ENCODE measurements at places on chromosomes 6 and 20. TPM values are rescaled to one million over a fixed set of nuclear protein-coding genes. Genes with fewer than 3 reads are reported as not detected.
A peak's percentile ranks its signal among the peaks of the same experiment; 100 is the strongest.

GRCh38 chr6:12078014-12078413, 65.9 kb downstream of the HIVEP1 start:
- H3K4me1 ChIP-seq: peaks cover 2% of the 10 kb centered on the region
- DNase-seq: no peak
- no peaks in the 10 kb centered on the region for H3K27me3 ChIP-seq
- no peaks in the 10 kb centered on the region for H3K36me3 ChIP-seq

GRCh38 chr20:2694008-2694471, 1.5 kb downstream of the EBF4 start:
- H3K4me1 ChIP-seq: no peaks in the 10 kb centered on the region
- no peak overlapping the region for H3K27ac ChIP-seq
- H3K27me3 ChIP-seq: no peaks in the 10 kb centered on the region
- H3K4me3 ChIP-seq: peak overlapping the region; percentile 52
- no peak for DNase-seq
- no peaks in the 10 kb centered on the region for H3K36me3 ChIP-seq

DNA sequence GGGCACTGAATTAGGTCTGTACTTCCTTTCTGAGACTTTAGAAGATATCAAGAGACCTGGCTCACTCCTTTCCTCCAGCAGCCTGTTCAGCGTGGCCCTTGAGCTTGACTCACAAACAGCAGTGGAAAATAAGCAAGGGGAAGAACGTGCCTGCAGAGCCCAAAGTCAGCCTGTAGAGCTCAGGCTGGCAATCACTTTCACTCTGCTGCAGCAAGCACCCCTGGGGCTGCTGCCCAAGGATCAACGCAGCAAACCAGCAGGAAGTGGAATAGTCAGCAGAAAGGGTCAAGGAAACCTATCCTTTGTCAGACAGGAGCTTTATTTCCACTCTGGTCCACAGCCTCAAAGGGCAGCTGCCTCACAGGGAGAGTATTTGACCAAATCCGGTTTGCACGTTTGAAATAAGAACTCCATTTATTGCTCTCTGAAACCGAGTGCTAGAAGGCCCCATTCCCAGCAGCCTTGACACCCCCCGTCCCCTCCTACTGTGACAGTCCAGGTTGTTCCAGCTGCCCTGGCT, 77.4 kb downstream of the PRDM1 start:
- no peaks in the 10 kb centered on the region for H3K4me1 ChIP-seq
- H3K27me3 ChIP-seq: no peaks in the 10 kb centered on the region
- H3K27ac ChIP-seq: no peak overlapping the region

DNA sequence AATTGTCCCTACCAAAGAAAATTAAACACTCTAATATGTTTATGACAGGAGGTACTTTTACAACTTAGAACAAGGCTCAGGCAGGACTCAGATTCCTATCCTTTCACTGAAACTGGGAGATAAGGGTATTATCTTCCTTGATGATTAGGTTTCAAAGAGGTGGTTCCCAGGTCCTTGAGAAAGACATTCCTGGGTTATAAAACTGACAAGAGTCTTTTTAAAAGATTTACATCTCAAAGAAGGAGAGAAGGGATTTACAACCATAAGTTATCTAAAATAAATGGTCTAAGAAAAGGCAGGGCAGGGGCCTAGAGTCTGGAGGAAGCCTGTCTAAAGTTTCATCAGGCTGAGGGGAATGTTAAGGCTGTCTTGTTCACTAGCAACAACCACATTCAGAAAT, 1492.5 kb downstream of the HACE1 start:
- H3K27me3 ChIP-seq: no peaks in the 10 kb centered on the region
- no peaks in the 10 kb centered on the region for H3K36me3 ChIP-seq
- no peak for DNase-seq
- H3K4me3 ChIP-seq: no peak overlapping the region
- no peaks in the 10 kb centered on the region for H3K4me1 ChIP-seq

GRCh38 chr6:33277663-33278391, 904 bp downstream of the B3GALT4 start:
- DNase-seq: no peak
- peak overlapping the region; percentile 68 for H3K4me3 ChIP-seq
- H3K4me1 ChIP-seq: peaks cover 36% of the 10 kb centered on the region
- H3K27me3 ChIP-seq: no peaks in the 10 kb centered on the region
- peak overlapping the region; percentile 78 for H3K27ac ChIP-seq

- no peaks in the 10 kb centered on the region for H3K4me1 ChIP-seq
- no peak overlapping the region for H3K27ac ChIP-seq
- no peaks in the 10 kb centered on the region for H3K36me3 ChIP-seq
- H3K27me3 ChIP-seq: no peaks in the 10 kb centered on the region
- H3K4me3 ChIP-seq: no peak overlapping the region
These were observed 280.0 kb upstream of the SPTLC3 start for GRCh38 chr20:12728782-12729181.

DNA sequence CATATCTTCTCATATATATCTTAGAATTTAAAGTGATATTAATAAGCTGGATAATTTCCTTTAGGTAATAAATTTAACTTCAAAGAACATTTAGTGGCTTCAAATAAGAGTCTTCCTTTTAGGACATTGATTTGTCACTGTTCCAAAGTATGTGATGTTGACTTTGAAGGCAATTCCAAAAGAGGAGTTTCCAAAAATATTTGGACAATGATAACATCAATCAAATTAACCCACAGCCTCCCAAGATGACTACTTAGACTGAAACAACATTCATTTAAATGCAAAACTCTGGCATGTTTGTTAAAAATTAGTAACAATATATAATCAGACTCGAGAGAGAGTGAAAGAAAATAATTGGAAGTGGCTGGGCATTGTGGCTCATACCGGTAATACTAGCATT, 211.1 kb downstream of the OGFRL1 start:
- H3K27me3 ChIP-seq: no peaks in the 10 kb centered on the region
- no peak overlapping the region for H3K27ac ChIP-seq
- H3K36me3 ChIP-seq: no peaks in the 10 kb centered on the region
- no peak for DNase-seq
- peaks cover 7% of the 10 kb centered on the region for H3K4me1 ChIP-seq

GRCh38 chr6:168035098-168035660, 37.7 kb downstream of the KIF25 start:
- no peaks in the 10 kb centered on the region for H3K27me3 ChIP-seq
- H3K4me1 ChIP-seq: peaks cover 11% of the 10 kb centered on the region
- H3K36me3 ChIP-seq: no peaks in the 10 kb centered on the region
- peak overlapping the region; percentile 69 for H3K27ac ChIP-seq
- peak overlapping the region; percentile 56 for H3K4me3 ChIP-seq

GRCh38 chr20:5920581-5920980, 29.8 kb downstream of the TRMT6 start:
- no peak overlapping the region for H3K4me3 ChIP-seq
- no peaks in the 10 kb centered on the region for H3K4me1 ChIP-seq
- peaks cover 4% of the 10 kb centered on the region for H3K27me3 ChIP-seq
- H3K36me3 ChIP-seq: no peaks in the 10 kb centered on the region

DNA sequence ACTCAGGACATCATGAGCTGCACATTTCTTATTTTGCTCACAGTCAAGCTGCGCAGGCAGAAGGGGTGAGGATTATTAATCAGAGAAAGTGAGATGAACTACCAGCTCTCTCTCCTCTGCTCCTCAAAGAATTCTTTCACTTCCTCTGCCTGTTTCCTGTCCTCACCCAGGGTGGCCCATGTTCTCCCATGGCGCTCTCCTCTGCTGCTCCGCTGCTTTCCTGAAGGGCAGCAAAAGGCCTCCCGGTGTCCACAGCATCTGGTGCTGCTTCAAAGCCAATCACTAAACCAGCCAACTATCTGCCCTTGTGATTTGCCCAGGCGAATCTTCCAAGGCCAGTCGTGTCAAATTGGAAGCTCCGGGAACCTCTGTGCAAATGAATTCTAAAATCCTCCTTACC, 324.2 kb downstream of the TPBG start:
- no peaks in the 10 kb centered on the region for H3K27me3 ChIP-seq
- no peak overlapping the region for H3K27ac ChIP-seq
- H3K4me1 ChIP-seq: no peaks in the 10 kb centered on the region

GRCh38 chr6:98920904-98921431, 26.8 kb downstream of the FBXL4 start:
- no peak for DNase-seq
- H3K4me3 ChIP-seq: no peak overlapping the region
- no peak overlapping the region for H3K27ac ChIP-seq
- H3K27me3 ChIP-seq: no peaks in the 10 kb centered on the region
- H3K4me1 ChIP-seq: peaks cover 12% of the 10 kb centered on the region

- H3K27me3 ChIP-seq: no peaks in the 10 kb centered on the region
- no peaks in the 10 kb centered on the region for H3K4me1 ChIP-seq
- no peak overlapping the region for H3K27ac ChIP-seq
- no peak for DNase-seq
These were observed 100.5 kb downstream of the CDH4 start for GRCh38 chr20:61352346-61353260.

GRCh38 chr20:45359069-45359405, 3.9 kb upstream of the SYS1 start:
- peak overlapping the region; percentile 90 for H3K27ac ChIP-seq
- no peaks in the 10 kb centered on the region for H3K27me3 ChIP-seq
- peaks cover 66% of the 10 kb centered on the region for H3K4me1 ChIP-seq
- peak overlapping the region; percentile 5 for H3K4me3 ChIP-seq
- no peaks in the 10 kb centered on the region for H3K36me3 ChIP-seq
- DNase-seq: peak; percentile 67

- DNase-seq: no peak
- no peaks in the 10 kb centered on the region for H3K4me1 ChIP-seq
- H3K27me3 ChIP-seq: no peaks in the 10 kb centered on the region
- H3K27ac ChIP-seq: no peak overlapping the region
- no peaks in the 10 kb centered on the region for H3K36me3 ChIP-seq
These were observed 406.3 kb downstream of the PREX1 start for GRCh38 chr20:48421547-48421946.

- DNase-seq: no peak
- H3K27me3 ChIP-seq: no peaks in the 10 kb centered on the region
- no peaks in the 10 kb centered on the region for H3K4me1 ChIP-seq
- H3K4me3 ChIP-seq: no peak overlapping the region
These were observed 252.9 kb upstream of the MAN1A1 start for GRCh38 chr6:119602215-119603178.

- no peak overlapping the region for H3K4me3 ChIP-seq
- H3K27ac ChIP-seq: no peak overlapping the region
- H3K4me1 ChIP-seq: no peaks in the 10 kb centered on the region
- H3K36me3 ChIP-seq: no peaks in the 10 kb centered on the region
These were observed 21.0 kb upstream of the IFNGR1 start for GRCh38 chr6:137240168-137240567.

DNA sequence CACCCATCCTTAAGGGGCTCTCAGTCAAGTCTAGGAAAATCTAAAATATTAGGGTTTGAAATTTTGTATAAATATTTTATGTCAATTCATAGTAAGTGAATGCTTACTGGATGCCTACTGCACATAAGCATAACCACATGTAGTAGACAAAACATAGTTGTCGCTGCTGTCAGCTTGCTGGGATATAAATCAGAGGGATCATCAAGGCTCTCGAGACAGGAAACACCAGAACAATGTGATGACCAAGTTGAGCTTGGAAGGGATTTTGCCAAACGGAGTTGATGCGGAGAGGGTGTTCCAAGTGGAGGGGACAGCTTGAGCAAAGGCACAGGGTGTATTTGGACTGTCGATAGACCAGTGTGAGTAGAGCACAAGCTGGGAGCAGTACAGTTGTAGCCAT, 105.8 kb upstream of the SUPT3H start:
- peak overlapping the region; percentile 64 for H3K27ac ChIP-seq
- H3K36me3 ChIP-seq: no peaks in the 10 kb centered on the region
- no peaks in the 10 kb centered on the region for H3K27me3 ChIP-seq
- DNase-seq: no peak

DNA sequence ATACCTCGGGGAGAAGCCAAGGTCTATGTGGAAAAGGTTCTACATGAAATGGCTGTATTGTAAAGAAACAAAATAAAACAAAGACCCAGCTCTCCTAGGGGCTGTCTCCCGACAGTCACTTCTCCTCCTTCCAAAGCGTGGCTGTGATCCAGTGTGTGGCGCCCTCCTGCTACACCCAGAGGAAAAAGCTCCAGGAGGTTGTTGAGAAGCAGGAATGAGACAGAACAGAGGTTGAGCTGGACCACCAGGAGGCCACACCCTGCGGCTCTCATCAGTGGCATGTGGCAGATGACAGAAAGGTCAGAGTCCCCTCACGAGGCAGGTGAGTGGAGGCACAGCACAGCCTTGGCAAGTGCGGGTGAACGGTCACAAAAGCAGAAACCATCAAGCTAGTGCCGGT, 236.0 kb downstream of the TBXT start:
- no peak overlapping the region for H3K4me3 ChIP-seq
- H3K36me3 ChIP-seq: no peaks in the 10 kb centered on the region
- H3K27me3 ChIP-seq: no peaks in the 10 kb centered on the region
- H3K4me1 ChIP-seq: no peaks in the 10 kb centered on the region

GRCh38 chr6:142246960-142247359, 54.8 kb upstream of the ADGRG6 start:
- H3K27me3 ChIP-seq: no peaks in the 10 kb centered on the region
- H3K27ac ChIP-seq: no peak overlapping the region
- H3K4me3 ChIP-seq: no peak overlapping the region

GRCh38 chr6:108438918-108439317, 121.8 kb upstream of the FOXO3 start:
- H3K27me3 ChIP-seq: no peaks in the 10 kb centered on the region
- DNase-seq: no peak
- H3K4me3 ChIP-seq: no peak overlapping the region

GRCh38 chr20:62603021-62603906, 39.0 kb upstream of the SLCO4A1 start:
- H3K36me3 ChIP-seq: no peaks in the 10 kb centered on the region
- peak; percentile 79 for DNase-seq
- peaks cover 22% of the 10 kb centered on the region for H3K4me1 ChIP-seq
- H3K4me3 ChIP-seq: no peak overlapping the region

GRCh38 chr6:111260570-111261298, 173.4 kb downstream of the SLC16A10 start:
- H3K27ac ChIP-seq: no peak overlapping the region
- peaks cover 7% of the 10 kb centered on the region for H3K4me1 ChIP-seq
- peak overlapping the region; percentile 75 for H3K4me3 ChIP-seq
- peaks cover 16% of the 10 kb centered on the region for H3K36me3 ChIP-seq
- no peak for DNase-seq

The CSE1L gene
- total RNA-seq: 51.7 TPM

The DPM1 gene
- total RNA-seq: 41.1 TPM

The TDRD6 gene
- total RNA-seq: 0.42 TPM

The ZBTB46 gene
- 4.5 TPM for total RNA-seq

The KCNQ2 gene
- 0.38 TPM for total RNA-seq

The NT5E gene
- 3.9 TPM for total RNA-seq

The SLC22A7 gene
- not detected for total RNA-seq

The PHACTR1 gene
- total RNA-seq: 1.4 TPM

The FBXO5 gene
- 1.7 TPM for total RNA-seq

The SLC13A3 gene
- total RNA-seq: 0.15 TPM

The BPIFB1 gene
- total RNA-seq: not detected

The ZNF165 gene
- 0.30 TPM for total RNA-seq

All from psoas muscle (tissue), 8 donors.